ENCODE measurements at places on chromosomes 4 and X.

GRCh38 chr4:64911846-64912245 lies 502.6 kb upstream of the TECRL start:
- no peak overlapping the region for H3K4me3 ChIP-seq
- no peaks in the 10 kb centered on the region for H3K27me3 ChIP-seq
- H3K4me1 ChIP-seq, result no peaks in the 10 kb centered on the region
- H3K36me3 ChIP-seq, result no peaks in the 10 kb centered on the region

GRCh38 chr4:48665555-48666186 lies 114.4 kb downstream of the FRYL start:
- H3K4me1 ChIP-seq, result peaks cover 14% of the 10 kb centered on the region
- no peaks in the 10 kb centered on the region for H3K27me3 ChIP-seq
- H3K4me3 ChIP-seq, result no peak overlapping the region
- DNase-seq, result no peak

DNA sequence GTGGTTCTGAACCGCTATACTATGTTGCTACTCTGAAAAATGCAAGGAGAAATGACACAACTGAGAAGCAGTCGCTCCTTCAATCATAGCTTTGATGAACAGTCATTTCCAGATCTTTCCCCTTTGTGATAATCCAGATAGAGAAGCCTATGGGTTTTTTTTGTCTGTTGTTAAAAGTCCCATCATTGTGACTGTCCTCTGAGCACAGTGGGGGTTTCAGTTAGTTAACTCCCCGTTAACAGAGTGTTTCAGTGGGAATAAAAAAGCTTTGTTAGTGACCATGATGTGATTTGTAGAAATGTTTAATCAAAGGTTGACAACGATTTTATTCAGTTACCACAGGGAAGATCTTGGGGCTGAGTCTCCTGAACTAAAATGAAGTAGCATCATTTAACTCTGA lies 176.2 kb upstream of the MAOA start:
- H3K27me3 ChIP-seq, result no peaks in the 10 kb centered on the region
- no peak for DNase-seq
- peaks cover 5% of the 10 kb centered on the region for H3K4me1 ChIP-seq
- H3K4me3 ChIP-seq, result no peak overlapping the region
- no peaks in the 10 kb centered on the region for H3K36me3 ChIP-seq
- no peak overlapping the region for H3K27ac ChIP-seq

DNA sequence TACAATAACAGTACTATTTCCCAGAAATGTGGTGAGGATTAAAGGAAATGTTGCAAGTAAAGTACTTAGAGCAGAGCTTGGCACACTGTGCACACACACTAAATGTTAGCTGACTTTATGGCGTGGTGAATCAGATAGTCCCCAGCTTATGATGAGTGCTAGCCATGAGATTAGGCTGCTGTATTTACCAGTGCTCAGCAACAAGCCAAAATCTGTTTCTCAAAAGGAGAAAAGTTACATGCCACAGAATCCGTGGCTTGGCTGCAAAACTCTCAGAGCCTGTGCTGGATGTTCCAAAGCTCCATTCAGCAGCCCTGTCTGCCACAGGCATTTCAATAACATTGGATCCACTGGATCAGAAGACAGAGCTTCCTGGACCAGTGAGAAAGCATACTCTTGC lies 12.8 kb upstream of the STBD1 start:
- no peak overlapping the region for H3K4me3 ChIP-seq
- no peak for DNase-seq
- H3K27ac ChIP-seq, result no peak overlapping the region
- no peaks in the 10 kb centered on the region for H3K36me3 ChIP-seq
- peaks cover 25% of the 10 kb centered on the region for H3K27me3 ChIP-seq

- H3K36me3 ChIP-seq, result peaks cover 5% of the 10 kb centered on the region
- DNase-seq, result no peak
- no peaks in the 10 kb centered on the region for H3K4me1 ChIP-seq
- H3K27ac ChIP-seq, result no peak overlapping the region
- H3K27me3 ChIP-seq, result no peaks in the 10 kb centered on the region
Measured at GRCh38 chr4:8493484-8493883, 52.9 kb downstream of the TRMT44 start.

- H3K36me3 ChIP-seq, result no peaks in the 10 kb centered on the region
- no peak overlapping the region for H3K4me3 ChIP-seq
- H3K27ac ChIP-seq, result no peak overlapping the region
- H3K4me1 ChIP-seq, result no peaks in the 10 kb centered on the region
- no peak for DNase-seq
- no peaks in the 10 kb centered on the region for H3K27me3 ChIP-seq
Measured at GRCh38 chr4:10226756-10227155, 110.2 kb upstream of the WDR1 start.
